Mesenteric fat pad (tissue), 1 donor: ENCODE measurements at places on chromosomes 16 and 17.

DNA sequence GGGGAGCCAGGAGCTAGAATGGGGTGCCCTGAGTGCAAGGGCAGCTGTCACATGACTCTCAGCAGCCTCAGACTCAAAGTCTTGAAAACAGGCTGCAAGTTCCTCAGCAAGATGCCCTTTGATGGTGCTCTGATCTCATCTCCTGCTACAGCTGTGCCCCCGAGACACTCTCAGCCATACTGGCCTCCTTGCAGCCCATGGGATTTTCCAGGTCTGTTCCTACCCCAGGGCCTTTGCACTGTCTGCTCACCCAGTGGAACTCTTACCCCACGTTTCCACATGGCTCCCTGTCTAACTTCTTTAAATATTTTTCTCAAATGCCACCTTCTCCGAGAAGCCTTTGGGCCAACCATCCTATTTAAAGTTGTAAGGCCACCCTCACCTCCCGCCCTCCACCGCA is 146.9 kb downstream of the C16orf95 start:
- DNase-seq: no peak

GRCh38 chr17:50303051-50303450 is 28.8 kb downstream of the TMEM92 start:
- DNase-seq: no peak

GRCh38 chr16:58099097-58099955 is 29.9 kb downstream of the CFAP20 start:
- DNase-seq: no peak

GRCh38 chr17:34797720-34798119 is 163.5 kb downstream of the CCT6B start:
- no peak for DNase-seq

DNA sequence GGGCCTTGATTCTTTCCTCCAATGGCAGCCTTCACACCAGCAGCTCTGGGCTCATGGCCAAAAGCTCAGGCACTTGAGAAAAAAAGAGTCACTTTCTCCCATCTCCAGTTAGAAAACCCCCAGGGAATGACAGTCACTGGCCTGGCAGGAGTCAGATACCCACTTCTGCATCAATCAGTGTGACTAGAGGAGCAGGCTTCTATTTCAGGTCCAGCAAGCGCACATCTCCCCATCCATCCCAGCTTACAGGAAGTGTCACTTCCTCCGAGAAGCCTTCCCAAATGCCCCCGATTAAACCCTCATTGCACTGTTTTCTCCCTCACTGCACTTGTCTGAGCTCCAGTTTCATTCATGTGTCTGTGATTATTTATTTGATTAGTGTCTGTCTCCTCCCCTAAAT is 30.4 kb upstream of the CCL1 start:
- no peak for DNase-seq

- DNase-seq: no peak
These were observed 52.4 kb downstream of the CFDP1 start for GRCh38 chr16:75380870-75381269.

- no peak for DNase-seq
These were observed 104.0 kb downstream of the MRTFB start for GRCh38 chr16:14175086-14175485.

DNA sequence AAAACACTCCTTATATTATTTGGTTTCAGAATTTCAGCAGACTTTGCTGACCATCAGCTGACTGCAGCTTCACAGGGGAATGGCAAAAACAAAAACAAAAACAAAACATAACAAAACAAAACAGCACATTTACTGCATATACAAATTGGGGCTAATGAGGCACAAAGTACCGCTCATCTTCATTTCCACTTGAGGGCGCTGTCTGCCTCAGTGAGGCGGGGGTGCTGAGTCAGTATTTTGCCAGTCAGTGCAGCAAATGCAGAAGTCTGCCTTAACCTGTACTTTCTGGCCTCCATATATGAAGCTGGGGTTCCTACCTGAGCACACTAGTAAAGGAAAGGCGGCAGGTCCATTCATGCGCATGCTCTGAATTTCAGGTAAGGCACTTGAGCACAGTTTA is 13.5 kb upstream of the DYNLRB2 start:
- DNase-seq: no peak

- DNase-seq: no peak
These were observed 542.0 kb downstream of the WWOX start for GRCh38 chr16:78641433-78641832.

GRCh38 chr16:82639263-82639662 is 12.5 kb downstream of the CDH13 start:
- DNase-seq: no peak

- DNase-seq: no peak
These were observed 1.2 kb downstream of the GPR142 start for GRCh38 chr17:74368341-74369081.

DNA sequence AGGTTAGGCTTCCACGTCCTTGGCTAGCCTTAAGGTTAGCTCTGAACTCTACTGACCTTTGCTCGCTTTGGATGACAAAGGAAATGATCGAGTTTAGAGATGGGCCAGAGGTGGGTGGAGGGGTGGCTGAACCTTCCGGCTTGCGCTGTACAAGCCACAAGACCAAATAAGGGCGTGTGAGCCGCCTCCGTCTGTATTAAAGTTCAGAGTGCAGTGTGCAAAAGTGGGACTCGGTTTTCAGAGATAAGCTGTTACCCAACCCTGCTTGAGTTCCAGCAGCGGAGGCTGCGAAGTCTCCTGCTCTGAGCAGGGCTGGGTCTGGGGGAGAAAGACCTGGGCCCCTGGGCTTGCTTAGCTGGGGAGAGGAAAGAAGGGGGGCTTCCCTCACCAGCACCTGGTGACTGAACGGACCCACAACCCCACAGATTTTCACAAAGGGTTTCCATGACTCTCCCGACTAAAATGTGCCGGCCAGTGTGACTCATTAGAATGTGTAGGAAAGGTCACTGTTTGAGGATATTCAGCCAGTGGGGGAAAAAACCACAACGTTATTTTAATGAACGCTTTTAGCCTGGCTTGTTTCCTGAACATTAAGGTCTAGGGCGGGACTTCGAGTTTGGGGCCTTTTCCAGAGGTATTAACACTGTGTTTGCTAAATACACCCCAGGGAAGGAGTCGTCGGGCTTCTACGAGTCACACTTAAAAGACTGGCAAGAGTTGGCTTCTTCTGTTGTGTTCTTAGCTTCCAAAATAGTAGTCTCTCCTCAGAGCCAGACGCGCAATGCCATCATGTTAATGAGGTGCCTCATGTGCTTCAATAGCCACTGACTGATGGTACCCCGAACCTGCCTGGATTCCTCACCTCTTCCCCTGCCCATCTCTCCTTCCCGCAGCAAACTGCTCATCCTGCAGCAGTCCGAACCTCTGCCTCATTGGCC is 67.0 kb downstream of the CENPV start:
- peak; percentile 90 for DNase-seq

- no peak for DNase-seq
These were observed 218.7 kb upstream of the AXIN2 start for GRCh38 chr17:65780111-65780510.

DNA sequence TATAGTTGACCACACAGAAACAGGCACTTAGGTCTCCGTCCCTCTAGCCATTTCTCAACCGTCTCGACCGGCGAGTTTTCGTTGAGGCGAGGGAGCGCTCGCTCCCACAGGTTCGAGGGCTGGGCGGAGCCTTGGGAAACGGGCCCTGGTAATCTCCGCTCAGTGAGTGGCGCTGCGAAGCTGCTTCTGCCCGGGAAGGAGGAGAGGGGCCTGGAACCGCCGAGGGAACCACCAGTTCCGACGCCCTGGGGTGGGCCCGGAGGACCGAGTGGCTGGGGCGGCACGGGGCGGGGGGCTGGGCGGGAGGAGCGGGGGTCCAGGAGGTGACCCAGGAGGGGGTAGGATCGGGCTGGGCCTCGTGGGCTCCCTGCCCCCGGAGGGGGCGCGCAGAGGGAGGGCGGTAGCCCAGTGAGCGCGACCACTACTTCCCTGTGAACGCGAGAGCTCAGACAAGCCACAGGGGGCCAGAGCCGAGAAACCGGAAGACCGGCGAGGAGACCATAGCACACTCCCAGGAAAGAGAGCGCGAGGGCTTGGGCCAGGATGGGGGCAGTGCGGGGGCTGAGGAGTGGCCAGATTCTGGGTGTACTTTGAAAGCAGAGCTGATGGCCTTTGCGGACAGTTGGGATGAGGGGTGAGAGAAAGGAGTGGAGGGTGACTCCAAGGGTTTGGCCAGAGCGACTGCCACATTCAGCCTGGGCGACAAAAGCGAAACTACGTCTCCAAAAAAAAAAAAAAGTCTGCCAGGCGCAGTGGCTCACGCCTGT is 29.9 kb upstream of the ARL4D start:
- no peak for DNase-seq

- no peak for DNase-seq
These were observed 18.8 kb downstream of the RPH3AL start for GRCh38 chr17:333626-334396.

- no peak for DNase-seq
These were observed 399.8 kb downstream of the HS3ST4 start for GRCh38 chr16:26091511-26091910.

DNA sequence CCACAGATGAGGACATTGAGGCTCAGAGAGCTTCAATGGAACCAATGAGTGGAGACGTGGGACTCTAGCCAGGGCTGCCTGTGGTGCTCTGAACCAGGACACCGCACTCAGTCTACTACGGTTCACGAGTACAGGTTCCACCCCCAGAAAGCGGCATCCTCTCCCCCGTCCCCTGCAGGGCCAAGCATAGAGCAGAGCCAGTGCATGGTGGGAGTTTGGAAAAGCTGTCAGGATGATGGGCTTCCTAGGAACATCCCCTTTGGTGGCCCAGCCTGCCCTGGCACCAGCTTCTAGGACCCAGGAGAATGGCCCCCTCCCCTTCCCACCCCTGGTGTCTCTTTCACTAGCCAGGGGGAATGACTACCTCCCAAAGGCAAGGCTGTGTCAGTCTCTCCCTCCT is 8.4 kb downstream of the ZNF319 start:
- no peak for DNase-seq

DNA sequence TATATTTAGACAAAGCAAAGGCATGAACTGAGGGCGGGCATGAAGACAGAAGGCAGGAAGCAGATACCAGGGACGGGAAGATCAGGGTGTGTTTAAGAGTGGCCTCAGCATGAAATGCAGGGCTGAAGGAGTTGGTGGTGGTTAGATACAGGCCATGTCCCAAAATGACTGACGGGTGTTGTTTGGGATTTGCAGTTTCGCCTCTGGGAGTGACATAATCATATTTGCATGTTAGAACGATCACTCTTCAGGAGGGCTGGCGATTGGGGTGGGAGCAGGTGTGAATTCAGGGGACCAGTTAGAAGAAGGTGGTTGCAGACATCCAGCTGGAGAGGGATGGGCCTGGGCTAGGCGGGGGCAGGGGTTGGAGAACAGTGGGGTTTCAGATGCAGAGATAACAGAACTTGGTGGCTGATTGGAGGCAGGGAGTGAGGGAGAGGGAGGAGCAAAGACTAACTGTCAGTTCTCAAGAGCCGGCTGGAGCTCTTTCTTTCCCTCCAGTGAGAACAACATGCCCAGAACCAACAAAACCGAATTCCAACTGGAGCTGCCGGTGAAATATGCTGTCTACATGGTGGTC is 27.2 kb upstream of the ITGAX start:
- DNase-seq: no peak

DNA sequence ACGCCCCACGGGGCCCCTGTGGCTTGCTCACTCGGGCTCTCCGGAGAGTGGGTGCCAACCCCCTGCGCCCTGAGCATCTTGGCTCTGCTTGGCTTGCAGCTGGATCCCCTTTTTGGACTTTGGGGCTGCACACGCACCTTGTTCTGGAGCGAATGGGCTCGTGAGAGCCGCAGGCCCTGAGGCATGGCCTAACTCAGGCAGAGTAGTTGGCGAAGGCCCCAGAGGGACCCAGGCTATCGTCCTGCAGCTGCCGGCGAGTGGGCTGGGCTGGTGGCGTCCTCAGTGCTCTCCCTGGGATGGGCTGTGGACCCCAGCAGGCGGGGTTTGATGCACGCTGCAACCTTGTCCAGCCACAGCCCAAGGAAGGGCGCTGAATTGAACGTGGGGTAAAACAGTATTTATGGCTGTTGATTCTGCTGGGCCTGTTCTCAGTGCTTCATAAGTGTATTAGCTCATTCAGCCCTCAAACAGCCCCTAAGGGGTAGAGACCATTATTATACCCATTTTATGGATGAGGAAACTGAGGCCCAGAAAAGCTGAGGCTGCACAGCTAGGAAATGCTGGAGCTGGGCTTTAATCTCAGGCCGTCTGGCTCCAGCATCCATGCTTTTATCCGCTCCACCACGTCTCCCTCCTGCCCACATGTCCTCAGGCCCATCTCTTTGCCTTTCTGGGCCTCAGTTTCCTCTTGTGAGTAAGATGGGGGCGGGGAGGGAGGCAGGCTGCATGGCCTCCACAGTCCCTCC is 171.2 kb upstream of the CIBAR2 start:
- no peak for DNase-seq

DNA sequence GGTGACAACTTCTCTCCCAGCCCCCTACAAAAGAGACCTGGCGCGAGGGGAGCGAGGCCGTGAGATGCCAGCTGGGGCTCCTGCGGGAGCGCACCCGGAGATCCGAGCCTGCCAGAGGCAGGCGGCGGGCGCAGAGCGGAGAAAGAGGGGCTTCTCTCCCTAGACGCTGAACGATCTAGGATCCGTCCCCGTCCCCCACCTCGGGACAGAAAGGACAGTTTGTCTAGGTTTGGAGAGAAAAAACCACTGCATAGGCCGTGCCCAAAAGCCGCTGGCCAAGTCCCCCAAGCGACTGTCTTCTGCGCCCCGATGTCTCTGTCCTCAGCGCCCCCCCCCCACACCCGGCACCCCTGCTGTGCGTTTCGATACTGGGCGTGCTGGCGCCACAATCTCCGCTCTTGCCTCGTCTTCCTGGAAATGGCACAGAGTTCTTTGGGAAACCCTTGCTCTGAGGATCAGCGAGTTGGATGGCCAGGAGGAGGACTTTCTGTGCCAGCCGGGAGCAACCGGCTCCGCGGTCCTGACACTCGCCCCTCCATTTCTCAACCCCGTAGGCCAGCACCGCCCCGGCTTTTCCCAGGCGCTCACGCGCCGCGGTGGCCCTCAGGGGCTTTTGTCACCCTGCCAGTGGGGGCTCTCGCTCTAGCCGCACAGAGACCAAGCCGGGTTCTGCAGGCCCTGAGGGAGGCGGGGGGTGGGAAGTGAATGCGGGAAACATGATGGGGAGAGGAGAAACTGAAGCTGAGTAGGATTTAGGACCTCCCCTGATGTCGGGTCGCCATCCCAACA is 1.0 kb downstream of the SSTR2 start:
- no peak for DNase-seq

DNA sequence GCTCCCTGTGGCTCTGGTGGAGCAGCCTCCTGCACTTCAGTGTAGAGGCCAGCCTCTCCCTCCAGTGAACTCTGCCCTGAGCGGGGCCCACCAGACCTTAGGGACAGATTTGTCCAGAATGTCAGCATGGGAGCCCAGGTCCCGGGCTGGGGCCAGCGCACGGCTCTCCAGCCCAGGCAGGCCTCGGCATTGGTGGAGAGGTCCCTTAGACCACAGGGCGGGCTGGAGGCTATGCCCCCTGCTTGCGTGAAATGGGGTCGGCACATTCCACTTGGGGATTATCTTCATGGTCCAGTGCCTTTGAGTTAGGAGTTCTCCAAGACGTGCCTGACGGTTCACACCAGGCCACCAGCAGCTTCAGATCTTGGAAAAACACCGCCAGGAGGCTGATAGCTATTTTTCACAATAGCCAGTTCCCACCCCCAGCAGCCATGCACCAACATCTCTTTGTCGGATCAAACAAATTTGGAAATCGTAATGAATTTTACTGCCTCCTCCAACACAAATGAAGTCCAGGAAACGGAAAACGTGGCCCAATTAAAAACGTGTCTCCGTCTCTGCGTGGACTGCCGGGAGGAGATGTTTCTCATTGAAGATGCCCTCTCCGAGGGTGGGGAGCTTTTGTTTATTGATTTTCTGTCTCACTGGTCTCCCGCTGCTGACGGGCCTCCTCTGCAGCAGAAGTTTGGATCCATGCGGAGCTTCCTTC is 110.0 kb upstream of the CIBAR2 start:
- no peak for DNase-seq
